ENCODE measurements at places on chromosomes 1 and 21. TPM values are rescaled to one million over a fixed set of nuclear protein-coding genes. Genes with fewer than 3 reads are reported as not detected.
A peak's percentile ranks its signal among the peaks of the same experiment; 100 is the strongest.

GRCh38 chr1:57325536-57325935 is 98.3 kb downstream of the DAB1 start:
- no peak overlapping the region for H3K27ac ChIP-seq
- H3K4me1 ChIP-seq = no peaks in the 10 kb centered on the region
- H3K27me3 ChIP-seq = no peaks in the 10 kb centered on the region
- no peaks in the 10 kb centered on the region for H3K36me3 ChIP-seq
- no peak for DNase-seq
- H3K4me3 ChIP-seq = no peak overlapping the region

DNA sequence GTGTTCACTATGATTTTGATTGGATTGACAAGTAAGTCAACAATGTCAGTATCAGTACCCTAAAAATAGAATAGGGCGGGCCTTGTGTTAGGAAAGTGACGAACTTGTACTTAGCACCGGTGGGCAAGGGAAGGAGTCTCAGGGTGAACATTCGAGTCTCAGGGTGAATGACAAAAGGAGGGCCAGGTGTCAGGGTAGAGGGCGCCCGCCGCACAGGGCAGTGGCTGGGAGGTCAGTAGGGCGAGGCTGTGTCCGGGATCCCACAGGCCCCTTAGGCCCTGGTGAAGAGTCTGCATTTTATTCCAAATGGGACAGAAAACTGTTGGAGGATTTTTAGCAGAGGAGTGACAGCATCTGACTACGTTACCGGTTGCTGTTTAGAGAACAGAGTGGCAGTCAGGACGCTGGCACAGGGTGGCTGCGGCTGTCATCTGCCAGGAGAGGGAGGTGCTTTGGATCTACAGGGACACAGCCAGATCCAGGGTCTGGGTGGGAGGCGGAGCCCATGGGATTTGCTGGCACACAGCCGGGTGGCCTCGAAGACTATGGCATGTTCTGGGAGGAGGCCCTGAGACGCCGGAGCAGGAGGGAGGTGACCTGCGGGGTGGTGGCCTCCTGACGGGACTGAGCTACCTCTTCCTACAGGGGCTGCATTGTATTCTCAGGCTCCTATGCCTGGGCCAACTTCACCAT is 11.0 kb downstream of the AGTRAP start:
- no peaks in the 10 kb centered on the region for H3K27me3 ChIP-seq
- H3K4me1 ChIP-seq = no peaks in the 10 kb centered on the region
- DNase-seq = peak; percentile 47
- no peak overlapping the region for H3K27ac ChIP-seq
- no peak overlapping the region for H3K4me3 ChIP-seq

- no peaks in the 10 kb centered on the region for H3K36me3 ChIP-seq
- peak overlapping the region; percentile 97 for H3K27ac ChIP-seq
- peak overlapping the region; percentile 49 for H3K4me3 ChIP-seq
- H3K27me3 ChIP-seq = no peaks in the 10 kb centered on the region
- DNase-seq = peak; percentile 94
Measured at GRCh38 chr1:212667223-212668139, 32.2 kb downstream of the BATF3 start.

DNA sequence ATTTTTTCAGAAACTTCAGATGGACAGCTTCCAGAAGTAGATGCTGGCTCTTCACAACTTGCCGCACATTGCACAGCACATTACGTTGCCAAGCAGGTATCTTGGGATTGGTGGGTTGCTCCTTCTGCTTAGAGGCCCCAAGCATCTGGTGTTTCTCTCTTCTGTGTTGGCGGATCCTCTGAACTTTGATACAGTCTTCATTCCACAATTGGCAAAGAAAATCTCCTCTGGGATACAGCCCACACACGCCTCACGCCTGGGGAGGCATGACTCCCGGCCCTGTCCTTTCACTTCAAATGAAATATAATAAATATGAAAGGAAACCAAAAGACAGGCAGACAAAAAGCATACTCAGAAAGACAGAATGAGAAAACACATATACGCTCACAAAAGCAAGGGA is 72.3 kb upstream of the PPP2R5A start:
- no peak for DNase-seq
- H3K36me3 ChIP-seq = no peaks in the 10 kb centered on the region
- H3K27ac ChIP-seq = no peak overlapping the region
- no peaks in the 10 kb centered on the region for H3K4me1 ChIP-seq
- no peak overlapping the region for H3K4me3 ChIP-seq
- H3K27me3 ChIP-seq = no peaks in the 10 kb centered on the region

GRCh38 chr1:23793018-23793781 is 2.3 kb downstream of the LYPLA2 start:
- peaks cover 21% of the 10 kb centered on the region for H3K4me1 ChIP-seq
- peak; percentile 95 for DNase-seq
- no peak overlapping the region for H3K4me3 ChIP-seq

DNA sequence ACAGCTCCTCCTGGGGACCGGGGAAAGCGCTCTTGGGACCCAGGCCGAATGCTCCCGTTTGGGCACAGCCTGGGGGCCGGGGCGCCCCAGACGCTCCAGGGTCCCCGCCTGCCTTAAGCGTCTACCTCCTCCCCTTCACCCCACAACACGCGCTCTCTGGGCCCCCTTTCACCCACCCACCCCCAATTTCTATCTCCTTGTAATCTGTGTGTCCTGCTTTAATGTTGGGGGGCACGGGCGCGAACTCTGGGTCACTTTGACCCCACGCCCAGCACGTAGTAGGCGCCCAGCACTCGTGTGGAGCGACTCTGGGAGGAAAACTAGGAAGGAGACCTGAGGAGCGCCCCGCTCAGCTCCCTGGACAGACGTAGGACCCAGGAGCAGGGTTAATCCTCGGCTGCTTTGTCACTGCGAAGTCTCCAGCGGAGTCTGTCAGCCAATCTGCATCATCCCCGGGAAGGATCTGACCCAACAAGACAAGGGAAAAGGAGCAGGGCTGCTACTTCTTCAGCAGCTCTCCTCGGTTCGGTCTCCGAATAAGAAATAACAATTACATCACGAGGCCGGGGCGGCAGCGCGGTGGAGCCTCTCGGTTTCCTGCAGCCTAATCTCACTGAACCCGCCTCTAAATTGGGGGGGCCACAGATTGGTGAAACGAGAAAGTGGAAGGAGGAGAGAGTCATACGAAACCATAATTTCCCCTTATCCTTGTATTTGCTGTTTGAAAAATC is 757 bp upstream of the NRIP1 start:
- H3K4me1 ChIP-seq = peaks cover 19% of the 10 kb centered on the region
- H3K4me3 ChIP-seq = peak overlapping the region; percentile 74
- peak overlapping the region; percentile 69 for H3K27ac ChIP-seq
- H3K27me3 ChIP-seq = no peaks in the 10 kb centered on the region
- DNase-seq = peak; percentile 96

DNA sequence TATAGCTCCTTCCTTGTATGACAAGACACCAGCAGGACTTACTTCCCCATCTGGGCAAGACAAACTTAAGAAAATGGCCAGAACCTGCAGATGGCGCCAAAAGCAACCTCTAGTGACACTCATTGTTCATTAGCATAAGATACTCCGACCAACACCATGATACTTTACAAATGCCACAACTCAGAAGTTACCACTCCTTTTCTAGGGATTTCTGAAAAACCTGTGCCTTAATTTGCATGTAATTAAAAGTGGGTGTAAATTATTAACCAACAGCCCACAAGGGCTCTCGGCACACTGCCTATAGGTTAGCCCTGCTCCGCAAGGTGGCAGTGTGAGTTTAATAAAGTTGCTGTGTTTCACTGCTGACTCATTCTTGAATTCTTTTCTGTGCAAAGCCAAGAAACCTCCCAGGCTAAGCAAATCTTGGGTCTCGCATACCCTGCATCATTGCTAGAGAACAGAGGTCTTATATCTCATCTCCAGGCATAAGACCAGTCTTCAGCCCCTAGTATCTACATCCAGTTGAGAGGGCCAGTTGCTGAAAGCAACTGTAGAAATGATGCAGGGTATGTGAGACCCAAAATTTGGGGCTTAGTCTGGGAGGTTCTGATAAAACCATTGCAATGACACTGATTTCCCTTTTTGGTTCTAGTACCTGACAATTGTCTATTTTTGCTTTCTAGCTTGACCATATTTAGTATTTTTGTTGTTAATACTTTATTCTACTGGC is 86.4 kb downstream of the FAF1 start:
- no peaks in the 10 kb centered on the region for H3K4me1 ChIP-seq
- peak overlapping the region; percentile 51 for H3K4me3 ChIP-seq
- H3K36me3 ChIP-seq = no peaks in the 10 kb centered on the region
- peak; percentile 77 for DNase-seq
- no peak overlapping the region for H3K27ac ChIP-seq

DNA sequence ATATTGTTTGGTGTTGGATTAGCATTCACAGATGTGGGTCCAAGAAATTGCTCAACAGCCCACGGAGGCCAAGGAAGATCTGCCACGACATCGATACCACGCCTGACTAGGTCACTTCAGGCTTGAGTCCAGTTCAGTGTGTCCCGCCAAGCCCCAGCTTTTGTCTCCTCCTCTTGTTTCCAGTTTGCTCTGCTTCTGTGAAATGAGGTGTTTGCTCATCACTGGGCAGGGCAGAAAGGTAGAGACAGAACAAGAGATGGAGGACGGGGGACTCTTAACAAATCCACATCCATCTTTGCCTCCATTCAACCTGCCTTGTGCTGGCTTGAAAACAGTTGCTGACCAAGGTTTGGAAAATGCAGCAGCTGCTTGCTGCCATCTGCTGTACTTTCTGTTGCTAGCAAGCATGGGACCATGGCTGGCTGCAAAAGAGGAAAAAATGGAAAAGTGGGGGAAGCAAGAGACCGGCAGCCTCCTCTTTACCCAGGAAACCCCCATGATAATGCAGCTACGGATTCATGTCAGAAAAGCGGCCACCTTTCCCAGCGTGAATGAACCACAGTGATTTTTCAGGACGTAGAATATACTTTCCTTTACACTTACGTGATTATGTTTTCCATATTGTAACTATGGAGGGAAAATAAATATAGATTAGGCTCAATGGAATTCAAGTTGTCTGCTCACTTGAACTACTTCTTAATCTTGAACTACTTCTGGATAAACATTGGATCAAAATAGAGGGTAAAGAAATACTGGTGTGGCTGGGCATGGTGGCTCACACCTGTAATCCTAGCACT is 80.2 kb upstream of the GREM2 start:
- H3K4me3 ChIP-seq = no peak overlapping the region
- no peak overlapping the region for H3K27ac ChIP-seq
- DNase-seq = peak; percentile 67
- H3K36me3 ChIP-seq = no peaks in the 10 kb centered on the region

GRCh38 chr1:225848030-225848955 is 33.9 kb downstream of the TMEM63A start:
- no peaks in the 10 kb centered on the region for H3K4me1 ChIP-seq
- no peaks in the 10 kb centered on the region for H3K27me3 ChIP-seq
- H3K27ac ChIP-seq = no peak overlapping the region
- peak; percentile 37 for DNase-seq
- peaks cover 30% of the 10 kb centered on the region for H3K36me3 ChIP-seq

DNA sequence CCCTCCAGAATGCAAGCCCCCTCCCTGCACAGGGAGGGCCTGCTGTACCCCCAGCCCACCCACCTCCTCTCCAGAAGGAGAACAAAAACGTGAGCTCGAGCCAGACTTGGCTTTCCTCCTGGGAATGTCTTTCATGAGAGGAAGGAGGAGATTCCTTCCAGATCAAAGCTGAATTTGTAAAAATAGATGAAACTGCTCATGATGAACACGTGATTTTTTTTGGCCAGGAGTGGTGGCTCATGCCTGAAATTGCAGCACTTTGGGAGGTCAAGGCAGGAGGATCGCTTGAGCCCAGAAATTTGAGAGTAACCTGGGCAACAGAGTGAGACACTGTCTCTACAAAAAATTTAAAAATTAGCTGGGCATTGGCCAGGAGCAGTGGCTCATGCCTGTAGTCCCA is 21.8 kb downstream of the GPR157 start:
- H3K36me3 ChIP-seq = no peaks in the 10 kb centered on the region
- no peak overlapping the region for H3K4me3 ChIP-seq
- H3K4me1 ChIP-seq = no peaks in the 10 kb centered on the region
- H3K27ac ChIP-seq = no peak overlapping the region
- H3K27me3 ChIP-seq = no peaks in the 10 kb centered on the region
- DNase-seq = peak; percentile 23

DNA sequence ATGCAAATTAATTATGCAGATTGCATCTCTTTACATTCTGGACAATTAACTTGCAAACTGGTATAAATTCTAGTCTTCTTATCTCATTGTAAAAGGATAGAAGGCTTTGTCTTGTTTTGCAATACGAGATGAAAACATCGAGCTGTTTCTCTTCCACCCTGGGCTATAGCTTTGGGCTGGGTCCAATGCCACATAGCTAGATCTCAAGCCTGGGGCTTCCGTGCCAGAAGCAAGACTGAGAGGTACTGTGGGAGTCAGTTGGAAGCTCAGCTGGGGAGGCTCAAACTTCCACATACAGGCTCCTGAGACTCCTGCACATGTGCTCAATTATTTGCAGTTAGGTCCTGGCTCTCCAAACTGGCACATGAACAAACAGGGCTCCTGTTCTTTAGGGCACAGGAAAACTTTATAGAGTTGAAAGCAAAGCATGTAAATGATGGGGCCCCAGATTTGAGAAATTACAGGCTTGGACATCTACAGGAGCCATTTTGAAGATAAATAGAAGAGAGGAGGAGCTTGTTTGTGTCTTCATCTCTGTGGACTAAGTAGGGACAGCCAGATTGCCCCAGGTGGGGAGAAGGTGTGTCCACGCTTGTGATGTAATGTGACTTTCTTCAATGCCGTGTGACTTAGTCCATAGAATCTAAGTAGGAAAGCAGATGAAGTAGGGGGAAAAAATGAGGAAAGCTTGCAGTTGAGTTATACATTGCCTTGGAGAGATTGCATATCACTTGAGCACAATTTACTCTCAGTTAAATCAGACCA is 65.9 kb upstream of the SIPA1L2 start:
- no peak for DNase-seq
- no peak overlapping the region for H3K27ac ChIP-seq
- no peaks in the 10 kb centered on the region for H3K27me3 ChIP-seq
- H3K4me3 ChIP-seq = no peak overlapping the region
- H3K4me1 ChIP-seq = no peaks in the 10 kb centered on the region

- no peak overlapping the region for H3K4me3 ChIP-seq
- H3K36me3 ChIP-seq = no peaks in the 10 kb centered on the region
- H3K27me3 ChIP-seq = no peaks in the 10 kb centered on the region
- no peak overlapping the region for H3K27ac ChIP-seq
Measured at GRCh38 chr1:61152469-61153105, 70.2 kb downstream of the NFIA start.

DNA sequence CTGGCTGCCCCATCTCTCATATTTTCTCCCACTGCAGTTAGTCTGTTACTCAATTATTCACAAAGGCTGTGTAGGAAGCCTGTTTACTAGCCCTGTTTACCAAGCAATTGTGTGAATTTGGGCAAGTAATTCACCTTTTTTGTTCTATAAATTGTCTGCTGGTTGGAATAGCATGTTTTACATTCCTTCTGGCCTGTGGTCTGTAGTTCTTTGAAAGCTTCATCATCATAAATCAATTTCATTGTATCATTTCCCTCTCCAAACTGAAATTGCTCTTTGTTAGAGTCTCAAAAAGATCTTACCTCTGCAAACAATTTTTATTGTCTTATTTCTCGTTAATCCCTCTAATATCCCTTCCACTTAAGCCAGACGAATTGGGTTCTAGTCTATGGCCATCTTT is 1059.5 kb upstream of the ADGRL4 start:
- DNase-seq = no peak
- no peak overlapping the region for H3K4me3 ChIP-seq
- no peaks in the 10 kb centered on the region for H3K27me3 ChIP-seq
- H3K36me3 ChIP-seq = no peaks in the 10 kb centered on the region

Gene IFI44
- total RNA-seq = 35.8 TPM

Gene FABP3
- 38.0 TPM for total RNA-seq

Gene SYTL1
- total RNA-seq = under 0.01 TPM

Gene ACTA1
- total RNA-seq = not detected

Gene PEAR1
- total RNA-seq = 17.0 TPM

Gene KRTAP20-3
- not detected for total RNA-seq

Data from osteoblast (primary cell).